Central memory CD4-positive, alpha-beta T cell (primary cell): ENCODE measurements at places on chromosomes 3 and 15.

- DNase-seq = no peak
Observed at GRCh38 chr3:120909602-120909878, 1.5 kb downstream of the STXBP5L start.

DNA sequence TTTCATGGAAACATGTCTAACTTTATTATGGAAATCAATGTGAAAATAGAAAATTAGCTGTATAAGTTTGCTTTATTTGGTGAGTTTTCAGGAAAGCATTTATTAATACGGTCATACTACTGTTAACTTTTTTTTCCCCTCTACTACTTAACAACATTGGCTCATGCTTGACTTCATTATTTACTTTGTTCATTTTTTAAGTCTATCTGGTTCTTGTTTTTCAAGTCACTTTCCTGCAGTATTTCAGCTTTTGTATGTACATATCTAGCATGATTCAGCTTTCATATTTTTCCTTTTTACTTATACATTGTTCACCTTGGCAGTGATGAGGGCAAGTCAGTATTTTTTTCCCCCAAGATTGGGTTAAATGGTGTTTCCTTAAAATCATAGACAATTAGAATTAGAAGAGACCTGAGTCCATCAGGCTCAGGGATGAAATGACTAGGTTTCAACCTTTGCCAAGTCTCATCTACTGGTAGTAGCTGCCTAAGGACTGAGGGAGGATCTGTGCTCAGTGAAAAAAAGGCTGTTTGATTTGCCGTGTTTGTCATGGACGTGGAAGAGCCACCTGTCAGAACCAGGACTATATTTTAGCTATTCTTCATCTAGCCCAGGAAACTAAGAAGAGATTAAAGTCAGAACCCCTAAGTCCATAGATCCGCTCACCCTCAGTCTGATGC lies 15.4 kb downstream of the TMOD3 start:
- no peak for DNase-seq

GRCh38 chr3:101973163-101973505 lies 123.8 kb downstream of the NFKBIZ start:
- DNase-seq = no peak

DNA sequence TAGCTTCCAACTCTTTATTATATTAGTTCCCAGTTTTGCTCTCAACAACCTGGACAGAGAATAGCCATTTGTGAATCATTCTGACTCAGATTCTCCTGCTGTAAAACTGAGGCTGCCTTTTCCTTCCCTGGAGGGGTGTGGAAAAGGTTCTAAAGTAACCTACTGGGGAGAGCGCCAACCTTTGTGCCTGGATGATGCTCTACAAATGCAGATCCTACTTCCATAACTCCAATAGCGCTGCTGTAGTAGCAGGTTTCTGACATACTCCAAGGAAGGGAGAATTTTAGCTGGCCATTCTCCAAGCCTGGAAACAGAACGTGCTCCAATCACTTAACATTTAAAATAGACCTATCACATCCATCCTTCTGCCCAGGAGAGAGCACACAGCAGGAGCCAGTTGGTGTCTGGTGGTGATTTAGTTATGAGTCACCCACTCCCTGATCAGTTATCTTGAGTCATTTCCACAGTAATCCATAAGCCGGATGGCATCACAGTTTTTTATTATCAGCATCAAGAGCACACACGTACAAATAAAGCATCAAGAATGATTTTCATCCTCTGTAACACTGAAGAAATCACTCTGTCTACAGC lies 38.3 kb downstream of the MYH15 start:
- DNase-seq = no peak

- no peak for DNase-seq
Observed at GRCh38 chr3:135103917-135104316, 308.9 kb downstream of the EPHB1 start.

DNA sequence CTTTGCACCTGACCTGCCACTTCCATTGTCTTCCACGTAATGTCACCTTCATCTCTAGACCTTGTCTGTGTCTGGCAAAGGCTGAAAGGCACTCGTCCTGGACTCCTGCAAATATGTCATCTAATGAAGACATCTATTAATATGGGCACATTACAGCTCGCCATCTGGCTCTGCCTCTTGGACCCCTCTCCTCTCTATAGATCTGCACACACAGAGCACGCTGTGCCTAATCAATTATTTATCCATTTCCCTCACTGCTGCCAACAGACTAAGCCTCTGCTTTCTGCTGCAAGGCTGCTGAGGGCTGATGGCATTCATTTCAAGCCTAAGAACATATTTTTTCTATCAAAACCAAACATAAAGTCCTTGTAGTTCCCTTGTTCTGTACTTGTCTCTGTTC lies 573.0 kb downstream of the TUSC7 start:
- no peak for DNase-seq

DNA sequence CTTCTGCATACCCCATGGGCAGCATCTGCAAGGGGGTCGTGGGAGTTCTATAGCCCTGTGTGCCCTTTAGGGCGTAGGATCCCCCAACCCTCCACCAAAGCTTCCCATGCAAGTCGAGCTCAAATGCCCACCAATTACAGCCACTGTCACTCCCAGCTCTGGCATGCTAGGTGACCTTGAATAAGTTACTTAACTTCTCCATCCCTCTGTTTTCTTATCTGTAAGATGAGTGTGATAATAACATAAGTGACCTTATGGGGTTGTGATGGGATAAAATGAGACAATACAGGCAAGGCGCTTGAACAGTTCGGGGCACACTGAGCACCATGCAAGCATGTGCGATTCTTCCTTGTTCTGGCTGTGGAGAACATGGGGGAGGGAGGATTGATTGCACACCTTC lies 74.8 kb upstream of the POMGNT2 start:
- no peak for DNase-seq

DNA sequence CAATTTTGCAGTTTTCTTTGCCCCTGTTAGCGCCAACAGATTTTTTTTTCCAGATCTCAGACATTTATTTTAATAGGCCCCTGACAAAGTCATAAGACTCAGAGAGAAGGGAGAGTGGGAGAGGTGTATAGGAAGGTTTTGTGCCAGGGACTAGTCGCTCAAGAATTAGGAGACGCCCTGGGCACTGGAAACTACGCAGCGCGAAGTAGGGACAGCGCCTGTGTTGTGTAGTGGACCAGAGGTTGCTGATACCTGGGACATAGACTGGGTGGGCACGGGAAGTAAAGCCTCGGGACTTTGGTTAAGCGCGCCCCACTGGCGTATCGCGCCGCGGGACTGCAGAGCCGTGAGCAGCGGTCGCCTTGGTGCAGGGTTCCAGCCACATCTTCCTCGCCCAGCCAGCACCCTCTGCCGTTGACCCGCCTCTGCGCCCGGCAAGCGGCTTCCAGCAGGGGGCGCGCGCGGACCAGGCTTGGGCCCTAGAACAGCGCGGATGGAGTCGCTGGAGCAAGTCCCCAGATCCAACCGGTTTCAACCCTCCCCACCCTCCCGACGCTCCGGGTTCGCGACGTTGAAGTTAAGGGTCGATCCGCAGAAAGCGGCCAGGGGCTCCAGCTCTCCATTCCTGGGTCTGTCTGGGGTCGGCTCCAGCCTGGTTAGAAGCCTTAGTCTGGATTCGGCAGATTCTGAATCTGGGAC lies 3.0 kb upstream of the ISLR2 start:
- peak; percentile 67 for DNase-seq

GRCh38 chr3:147838652-147839051 lies 429.5 kb downstream of the ZIC1 start:
- DNase-seq = no peak

- DNase-seq = no peak
Observed at GRCh38 chr15:99361545-99362185, 110.4 kb downstream of the LRRC28 start.

DNA sequence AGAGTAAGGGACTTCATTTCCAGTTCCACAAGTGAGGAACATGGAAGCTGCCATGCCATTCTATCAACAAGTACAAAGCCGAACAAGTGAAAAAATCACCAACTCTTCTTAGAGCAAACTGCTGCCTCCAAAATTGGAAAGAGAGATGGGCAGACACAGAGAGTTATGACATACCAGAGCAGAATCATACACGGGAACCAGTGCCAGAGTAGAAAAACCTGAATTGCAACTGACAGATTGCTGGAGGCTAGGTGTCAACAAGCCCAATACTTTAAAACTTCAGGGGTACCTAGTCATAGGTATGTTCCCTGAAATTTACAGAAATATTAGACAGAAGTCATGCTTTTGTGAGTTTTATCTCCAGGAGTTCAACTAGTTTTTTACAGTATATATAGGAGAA lies 62.0 kb downstream of the TTBK2 start:
- no peak for DNase-seq

DNA sequence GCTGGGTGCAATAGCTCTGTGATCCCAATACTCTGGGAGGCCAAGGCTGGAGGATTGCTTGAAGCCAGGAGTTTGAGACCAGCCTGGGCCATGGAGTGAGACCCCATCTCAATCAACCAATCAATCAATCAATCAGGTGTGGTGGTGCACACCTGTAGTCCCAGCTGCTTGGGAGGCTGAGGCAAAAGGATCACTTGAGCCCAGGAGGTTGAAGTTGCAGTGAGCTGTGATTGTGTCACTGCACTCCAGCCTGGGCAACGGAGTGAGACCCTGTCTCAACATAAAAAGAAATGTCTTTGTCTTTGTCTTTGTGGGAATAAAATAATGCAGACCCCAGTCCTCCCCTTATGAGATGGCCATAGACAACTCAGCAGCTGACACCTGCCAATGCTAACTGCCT lies 34.9 kb upstream of the TLE3 start:
- DNase-seq = no peak

DNA sequence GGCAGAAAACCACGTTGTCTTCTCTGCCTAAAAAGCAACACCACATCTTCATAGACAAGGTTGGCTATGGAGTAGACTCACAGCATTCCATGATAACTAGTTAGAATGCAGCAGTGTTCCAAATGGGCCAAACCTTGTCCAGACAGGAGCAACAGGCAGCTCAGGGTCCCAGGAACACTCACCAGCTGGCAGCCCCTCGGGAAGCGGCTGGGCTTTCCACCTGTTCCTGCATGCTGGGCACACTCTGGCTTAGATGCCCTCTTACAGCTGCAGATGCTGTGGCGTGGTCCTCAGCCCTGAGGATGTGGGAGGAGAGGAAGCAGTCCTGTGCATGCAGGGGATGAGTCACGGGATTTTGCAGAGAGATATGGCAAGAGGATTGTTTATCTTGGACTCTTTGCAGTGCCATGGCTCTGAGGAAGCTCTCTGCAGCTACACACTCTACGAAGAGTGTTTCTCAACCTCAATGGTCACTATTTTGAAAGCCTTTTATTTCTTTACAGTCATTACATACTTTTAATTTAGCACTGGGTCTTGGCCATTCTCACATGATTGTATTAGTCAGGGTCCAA lies 11.3 kb downstream of the NRROS start:
- DNase-seq = no peak

GRCh38 chr15:58273104-58273503 lies 134.9 kb downstream of the AQP9 start:
- no peak for DNase-seq

GRCh38 chr3:154625756-154626155 lies 195.8 kb upstream of the GPR149 start:
- DNase-seq = no peak

GRCh38 chr3:119794401-119794800 lies 12.5 kb downstream of the NR1I2 start:
- no peak for DNase-seq

DNA sequence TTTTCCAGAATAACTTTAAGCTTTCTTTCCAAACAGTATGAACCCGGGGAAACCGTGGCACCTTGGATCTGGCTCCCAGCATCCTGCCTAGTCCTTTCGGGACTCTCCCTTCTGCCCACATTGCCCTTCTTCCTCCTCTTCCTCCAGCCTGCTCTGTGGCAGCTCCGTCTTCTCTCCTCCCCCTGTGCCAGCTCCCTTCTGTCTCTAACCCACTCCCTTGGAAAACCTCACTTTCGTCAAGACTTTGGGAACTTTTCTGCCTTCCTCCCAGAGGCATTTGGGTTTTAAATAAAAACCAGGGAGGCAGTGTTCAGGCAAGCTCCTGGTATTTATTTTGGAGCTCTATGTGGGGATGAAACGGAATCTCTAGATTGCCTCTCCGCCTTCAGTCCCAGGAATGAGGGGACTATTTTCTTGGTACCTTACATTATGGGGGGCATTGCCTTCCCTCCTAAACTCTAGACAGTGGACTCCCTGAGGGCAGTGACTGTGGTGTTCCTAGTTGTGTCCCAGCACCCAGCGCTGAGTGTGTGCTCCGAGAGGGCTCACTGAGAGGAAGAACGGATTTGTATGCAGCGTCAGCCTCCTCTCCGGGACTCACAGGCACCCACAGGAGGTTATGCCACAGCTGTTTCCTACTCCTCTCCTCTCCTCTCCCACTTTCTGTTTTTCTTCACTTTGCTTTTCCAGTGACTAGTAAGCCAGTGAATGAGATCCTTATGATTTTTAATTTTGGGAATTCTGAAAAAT lies 105.4 kb upstream of the MRPS22 start:
- DNase-seq = no peak

- no peak for DNase-seq
Observed at GRCh38 chr15:73482166-73482565, 39.2 kb downstream of the REC114 start.

DNA sequence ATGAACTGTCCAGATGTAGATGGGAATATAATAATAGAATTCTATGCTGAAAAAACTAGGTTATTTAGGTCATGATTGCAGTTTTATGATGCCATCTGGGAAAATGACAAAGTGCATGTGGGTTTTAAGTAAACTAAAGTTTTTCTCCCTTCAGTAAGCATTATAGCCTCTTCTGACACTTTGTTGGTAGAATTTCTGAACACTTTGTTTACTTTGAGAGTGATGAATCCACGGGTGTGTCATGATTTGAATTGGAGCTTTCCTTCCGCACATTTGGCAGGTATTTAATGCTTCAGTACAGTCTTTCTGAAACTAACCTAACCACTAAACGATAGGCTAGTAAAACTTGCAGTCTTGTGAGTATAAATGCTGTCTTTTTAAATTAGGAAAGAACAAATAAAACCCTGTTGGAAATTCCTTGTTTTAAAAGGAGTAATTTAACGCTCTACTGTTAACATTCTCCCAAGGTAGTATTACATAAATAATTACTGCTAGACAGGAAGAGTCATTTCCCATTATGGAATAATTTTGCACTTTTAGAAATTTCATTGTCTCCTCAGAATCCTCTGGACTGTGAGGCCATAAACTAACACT lies 7.0 kb downstream of the FILIP1L start:
- no peak for DNase-seq

DNA sequence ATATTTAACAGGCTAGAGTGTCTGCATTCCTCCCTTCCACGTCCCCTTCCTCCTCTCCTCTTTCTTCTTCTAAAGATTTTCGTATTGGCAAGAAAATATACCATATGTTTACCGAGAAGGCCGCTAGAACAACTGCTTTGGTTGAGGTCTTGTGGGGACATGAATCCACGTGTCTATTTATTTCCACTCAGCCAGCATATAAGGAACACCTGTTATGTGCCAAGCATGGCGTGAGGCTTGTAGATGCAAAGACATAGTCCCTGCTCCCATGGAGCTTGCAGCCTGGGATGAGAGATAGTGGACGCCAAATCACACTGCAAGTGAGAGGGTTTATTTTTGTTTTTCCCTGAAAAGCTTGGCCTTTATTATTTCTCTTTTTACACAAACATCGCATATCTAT lies 57.1 kb downstream of the SLC7A14 start:
- DNase-seq = no peak
